ENCODE measurements at places on chromosomes 6 and 20. TPM values are rescaled to one million over a fixed set of nuclear protein-coding genes. Genes with fewer than 3 reads are reported as not detected.

FOXS1 gene
- 2.8 TPM for total RNA-seq

FOXF2 gene
- not detected for total RNA-seq

KHDRBS2 gene
- total RNA-seq: not detected

SLC22A2 gene
- not detected for total RNA-seq

PAK5 gene
- total RNA-seq: not detected

RWDD1 gene
- 23.5 TPM for total RNA-seq

GABRR1 gene
- total RNA-seq: not detected

C4A gene
- total RNA-seq: 0.99 TPM

POU3F2 gene
- total RNA-seq: not detected

PRICKLE4 gene
- total RNA-seq: 1.3 TPM

ARMC2 gene
- 2.1 TPM for total RNA-seq

FAM162B gene
- 0.19 TPM for total RNA-seq

MEP1A gene
- not detected for total RNA-seq

LEMD2 gene
- total RNA-seq: 57.7 TPM

GJA10 gene
- not detected for total RNA-seq

TMEM170B gene
- total RNA-seq: 1.1 TPM

HCRTR2 gene
- not detected for total RNA-seq

TSPO2 gene
- not detected for total RNA-seq

SNPH gene
- 7.6 TPM for total RNA-seq

GRIK2 gene
- not detected for total RNA-seq

ESR1 gene
- under 0.01 TPM for total RNA-seq

EYS gene
- under 0.01 TPM for total RNA-seq

GPSM3 gene
- 4.2 TPM for total RNA-seq

NFKBIL1 gene
- total RNA-seq: 24.7 TPM

TUBB gene
- 495 TPM for total RNA-seq

MYH7B gene
- under 0.01 TPM for total RNA-seq

PRDM1 gene
- 0.94 TPM for total RNA-seq

MLN gene
- not detected for total RNA-seq

SLC22A1 gene
- not detected for total RNA-seq

MOG gene
- total RNA-seq: not detected

OXT gene
- not detected for total RNA-seq

C6orf141 gene
- total RNA-seq: 11.3 TPM

CLPSL1 gene
- not detected for total RNA-seq

BHLHE23 gene
- total RNA-seq: not detected

TEAD3 gene
- 0.27 TPM for total RNA-seq

ATAT1 gene
- 3.1 TPM for total RNA-seq

ZC2HC1B gene
- not detected for total RNA-seq
